ENCODE measurements at places on chromosomes 6 and 20.
A peak's percentile ranks its signal among the peaks of the same experiment; 100 is the strongest.

DNA sequence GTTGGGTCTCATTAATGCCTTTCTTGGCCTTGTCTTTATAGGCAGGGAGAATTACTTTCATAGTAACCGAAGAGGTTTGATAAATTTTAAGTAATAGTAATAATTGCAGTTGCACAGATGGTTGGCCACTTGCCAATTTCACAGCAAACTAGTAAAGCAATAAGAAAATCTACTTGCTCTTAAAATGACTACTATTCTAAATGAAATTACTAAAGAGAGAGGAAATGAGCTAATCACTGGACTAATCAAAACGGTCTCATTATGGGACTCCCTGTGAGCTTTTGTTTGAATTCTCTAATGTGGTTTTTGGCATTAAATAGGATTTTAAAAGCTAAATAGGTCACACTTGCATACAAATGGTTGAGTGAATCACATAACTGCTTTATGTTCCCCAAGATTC is 227.4 kb upstream of the PLN start:
- DNase-seq, result peak; percentile 61

DNA sequence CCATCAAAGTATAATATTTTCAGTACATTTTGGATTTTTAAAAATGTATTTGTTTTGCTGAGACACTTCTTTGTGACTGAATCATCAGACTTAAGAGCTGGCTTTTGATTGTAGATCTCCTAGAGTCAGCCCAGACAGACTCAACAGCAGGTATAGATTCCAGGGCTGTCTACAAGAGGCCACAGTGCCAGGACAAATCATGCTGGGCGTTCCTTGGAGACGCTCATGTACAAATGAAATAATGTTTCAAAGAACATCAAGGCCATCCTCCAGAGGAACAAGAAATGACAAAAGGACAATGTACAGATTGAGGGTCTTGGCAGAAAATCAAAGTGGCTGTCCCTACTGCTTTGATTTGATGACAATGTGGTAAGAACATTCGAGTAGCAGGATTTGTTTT is 369.3 kb downstream of the GRIK2 start:
- no peak for DNase-seq

DNA sequence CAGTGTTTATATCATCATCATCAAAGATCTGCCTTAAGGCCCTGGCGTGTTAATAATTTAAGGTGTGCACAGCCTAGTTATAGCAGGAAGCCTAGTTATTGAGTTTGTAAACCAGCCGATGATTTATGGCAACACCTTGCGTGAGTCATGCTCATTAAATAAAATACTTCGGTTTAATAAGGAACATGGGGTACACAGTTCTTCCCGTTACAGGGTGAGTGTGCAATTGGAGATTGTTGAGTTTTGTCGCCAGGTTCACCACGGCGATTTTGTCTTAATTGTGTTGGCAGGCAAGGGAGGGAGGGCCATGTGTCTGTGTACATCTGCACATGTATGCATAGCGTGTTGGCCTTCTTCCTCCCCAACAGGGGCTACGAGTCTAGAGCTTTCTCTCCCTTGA is 104.0 kb downstream of the TFAP2A start:
- peak; percentile 81 for DNase-seq

GRCh38 chr6:27679964-27680694 is 207.2 kb upstream of the ZNF184 start:
- no peak for DNase-seq

- DNase-seq, result no peak
Measured at GRCh38 chr6:106124437-106125430, 38.6 kb downstream of the PRDM1 start.

DNA sequence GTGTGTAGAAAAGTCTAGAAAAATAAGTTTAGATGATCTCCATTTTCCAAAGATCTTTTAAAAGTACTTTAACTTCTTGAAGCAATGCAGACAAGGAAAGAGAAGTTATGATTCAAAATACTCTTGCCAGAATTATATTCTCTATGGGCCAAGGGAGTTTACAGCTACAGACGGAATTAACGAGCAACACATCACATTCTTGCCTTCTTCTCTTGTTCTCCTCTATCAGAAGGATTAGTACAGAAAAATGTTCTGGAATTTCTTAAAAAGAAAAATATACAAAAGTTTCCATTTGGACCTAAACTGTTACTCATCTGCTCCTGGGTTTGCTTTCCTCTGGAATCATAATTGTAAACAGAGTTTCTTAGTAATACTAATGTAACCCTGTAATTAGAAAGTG is 284.7 kb upstream of the HSF2 start:
- no peak for DNase-seq

DNA sequence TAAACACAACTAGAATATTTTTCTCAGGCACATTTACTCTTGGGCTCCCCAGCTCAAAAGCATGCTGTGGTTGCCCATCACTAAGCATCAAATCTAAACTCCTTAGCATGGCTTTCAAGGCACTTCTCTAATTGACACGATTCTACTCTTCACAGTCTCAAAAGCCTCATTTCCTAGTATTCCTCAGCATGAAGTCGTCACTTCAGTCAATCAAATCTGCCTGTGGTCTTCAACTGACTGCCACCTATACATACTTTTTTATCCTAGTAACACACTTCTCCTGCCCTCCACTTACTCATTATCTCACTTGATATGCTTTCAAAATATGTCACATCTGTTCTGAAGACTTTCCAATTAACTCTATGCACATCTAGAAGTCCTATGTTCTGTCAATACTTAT is 110.3 kb downstream of the TBC1D32 start:
- DNase-seq, result no peak

DNA sequence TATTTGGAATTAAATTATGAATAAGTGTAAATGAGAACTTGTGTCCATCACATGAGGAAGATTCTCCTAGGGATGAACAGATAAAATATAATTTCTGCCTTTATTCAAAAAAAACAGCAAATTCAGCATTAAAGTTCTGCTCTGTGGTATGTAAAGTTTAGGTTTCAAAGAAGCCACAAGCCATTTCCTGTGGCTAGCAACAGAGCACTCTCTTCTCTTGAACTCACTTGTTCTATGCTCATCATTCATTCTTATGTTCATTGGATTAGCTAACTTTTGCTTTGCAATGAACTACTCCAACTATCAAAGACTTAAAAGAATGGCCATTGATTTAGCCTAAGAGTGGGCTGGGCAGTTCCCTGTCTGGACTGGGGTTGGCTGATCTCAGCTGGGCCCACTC is 20.8 kb upstream of the SNRPB2 start:
- no peak for DNase-seq

DNA sequence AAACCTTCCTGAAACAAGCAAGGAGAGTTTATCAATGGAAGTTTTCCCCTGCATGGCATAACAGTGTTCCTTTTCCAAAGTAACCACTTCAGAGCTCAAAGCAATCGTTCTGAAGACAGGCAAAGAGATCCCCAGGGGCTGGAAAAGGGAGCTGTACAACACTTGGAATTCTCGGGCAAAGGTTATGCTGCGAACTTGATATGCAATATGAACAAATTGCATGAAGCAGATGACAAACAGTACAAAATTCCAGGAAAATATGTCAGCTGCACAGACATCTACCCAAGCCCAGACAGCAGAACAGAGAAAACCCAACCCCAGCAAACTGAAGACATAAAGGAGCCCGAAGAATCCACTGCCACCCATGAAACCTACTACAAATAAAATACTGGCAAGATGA is 18.4 kb downstream of the POPDC3 start:
- DNase-seq, result no peak

GRCh38 chr20:44089987-44090674 is 96.9 kb downstream of the JPH2 start:
- no peak for DNase-seq
